ENCODE measurements at places on chromosomes 1 and 21. TPM values are rescaled to one million over a fixed set of nuclear protein-coding genes. Genes with fewer than 3 reads are reported as not detected.

- peak; percentile 80 for DNase-seq
Measured at GRCh38 chr1:155012026-155012546, 9.5 kb downstream of the ZBTB7B start.

DNA sequence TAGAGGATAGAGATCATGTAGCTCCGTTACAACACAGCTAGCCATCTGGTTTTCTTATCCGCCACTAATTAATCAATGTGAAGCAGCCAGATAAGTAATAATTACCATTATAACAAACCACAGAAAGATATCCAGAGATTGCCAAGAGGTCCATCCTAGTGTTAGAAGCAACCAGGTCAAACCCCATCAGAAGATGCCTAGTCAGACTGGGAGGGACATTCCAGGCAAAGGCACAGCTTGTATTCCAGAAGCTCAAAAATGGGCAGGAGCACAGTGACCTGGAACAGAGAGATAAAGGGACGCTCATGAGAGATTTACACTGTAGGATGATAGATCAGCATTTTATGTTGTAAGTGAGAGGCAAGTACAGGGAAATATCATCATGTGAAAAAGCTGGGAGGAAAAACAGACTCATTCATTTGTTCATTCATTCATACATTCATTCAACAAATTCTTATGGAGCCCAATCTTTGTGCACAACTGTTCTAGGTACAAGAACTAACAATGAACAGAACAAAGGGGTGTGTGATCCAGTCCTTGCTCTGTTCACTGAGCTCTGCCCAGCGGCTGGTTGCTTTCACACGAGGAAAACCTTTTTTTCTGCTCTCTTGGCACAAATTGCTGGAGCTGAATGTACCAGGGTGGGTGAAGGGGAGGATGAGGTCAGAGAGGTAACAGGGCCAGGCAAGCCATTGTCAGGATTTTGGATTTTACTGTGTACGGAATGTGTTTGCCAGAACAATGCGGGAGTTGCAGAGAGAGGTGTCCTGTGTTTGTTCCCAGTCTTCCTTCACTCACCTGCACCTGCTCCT, 240.8 kb upstream of the FGGY start:
- no peak for DNase-seq

- DNase-seq = no peak
Measured at GRCh38 chr1:181113059-181113641, 24.6 kb downstream of the IER5 start.

DNA sequence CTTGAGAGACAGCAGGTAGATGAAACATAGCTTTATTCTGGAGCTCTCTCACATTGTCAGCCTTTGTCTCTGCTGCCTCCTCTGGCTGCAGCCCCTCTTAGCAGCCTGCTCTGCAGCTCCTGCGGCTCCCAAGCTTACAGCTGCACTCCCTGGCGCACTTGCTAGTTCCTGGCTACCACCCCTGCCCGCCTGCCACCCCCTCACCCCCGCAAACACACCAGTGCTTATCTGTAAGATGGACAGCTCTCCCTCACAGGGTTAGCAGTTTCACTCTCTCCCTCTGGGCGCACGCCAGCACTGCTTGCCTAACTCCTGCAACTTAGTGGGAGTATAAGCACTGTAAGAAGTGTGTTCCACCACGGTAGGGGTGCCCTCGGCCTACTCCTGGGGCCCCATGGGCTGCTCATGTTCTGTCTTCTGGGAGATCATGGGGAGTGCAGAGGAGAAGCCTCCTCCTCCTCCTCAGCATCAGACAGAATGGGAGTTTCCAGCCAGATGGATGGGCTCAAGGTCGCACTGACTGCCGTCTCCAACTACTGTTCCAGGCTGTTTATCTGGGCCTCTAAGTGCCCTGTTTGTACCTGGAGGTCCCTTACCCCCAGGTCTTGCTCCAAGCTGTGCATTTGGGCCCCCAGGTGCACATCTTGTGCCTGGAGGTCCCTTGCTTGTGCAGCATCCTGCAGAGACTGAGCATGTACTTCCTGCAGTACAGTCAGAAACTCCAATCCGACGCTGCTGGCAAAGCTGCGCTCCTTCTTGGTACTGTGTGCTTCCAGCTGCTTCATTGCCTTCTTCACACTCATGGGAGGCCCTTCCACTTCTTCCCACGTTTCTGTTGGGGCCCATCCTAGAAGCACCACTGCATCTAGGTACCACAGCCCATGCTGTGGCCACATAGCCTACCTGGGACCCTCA, 1388.1 kb downstream of the AMY1C start:
- DNase-seq = peak; percentile 57

- DNase-seq = peak; percentile 73
Measured at GRCh38 chr1:212928323-212929291, 21.7 kb upstream of the VASH2 start.

GRCh38 chr1:43789604-43790550, 82.5 kb downstream of the ST3GAL3 start:
- DNase-seq = no peak

GRCh38 chr1:164857439-164857838, 298.5 kb downstream of the PBX1 start:
- no peak for DNase-seq

- no peak for DNase-seq
Measured at GRCh38 chr1:1901641-1902294, 10.9 kb upstream of the GNB1 start.

- DNase-seq = no peak
Measured at GRCh38 chr1:185846672-185847444, 112.7 kb downstream of the HMCN1 start.

DNA sequence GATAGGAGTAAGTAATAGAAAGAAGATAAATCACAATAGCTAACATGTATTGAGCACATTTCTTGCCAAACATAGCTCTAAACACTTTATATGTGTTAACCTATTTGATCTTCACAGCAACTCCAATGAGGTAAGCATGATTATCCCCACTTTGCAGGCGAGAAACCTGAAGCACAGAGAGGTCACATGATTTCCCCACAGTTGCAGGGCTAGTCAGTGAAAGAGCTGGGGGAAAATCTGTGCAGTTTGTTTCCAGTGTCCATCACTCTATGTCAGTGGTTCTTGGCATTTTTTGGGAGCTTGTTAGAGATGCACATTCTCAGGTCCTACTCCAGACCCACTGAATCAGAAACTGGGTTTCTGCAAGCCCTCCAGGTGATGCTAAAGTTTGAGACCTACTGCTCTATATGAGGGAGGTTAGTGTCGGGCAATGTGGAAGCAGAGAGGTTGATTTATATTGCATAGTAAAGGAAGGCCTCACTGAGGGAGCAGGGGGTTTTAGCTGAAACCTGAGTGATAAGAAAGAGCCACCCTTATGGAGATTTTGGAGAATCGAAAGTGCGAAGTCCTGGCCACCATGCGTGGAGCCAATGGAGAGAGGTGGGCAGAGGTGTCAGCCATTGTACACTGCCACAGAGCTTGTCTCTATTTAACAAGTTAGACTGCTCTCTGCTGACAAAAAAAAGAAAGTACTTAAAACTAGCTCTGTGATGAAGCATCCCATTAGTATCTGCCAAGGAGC, 20.9 kb downstream of the MCOLN3 start:
- peak; percentile 18 for DNase-seq

GRCh38 chr1:40799351-40799867, 15.8 kb downstream of the KCNQ4 start:
- peak; percentile 79 for DNase-seq

- peak; percentile 61 for DNase-seq
Measured at GRCh38 chr1:187264995-187265602, 436.4 kb downstream of the PLA2G4A start.

DNA sequence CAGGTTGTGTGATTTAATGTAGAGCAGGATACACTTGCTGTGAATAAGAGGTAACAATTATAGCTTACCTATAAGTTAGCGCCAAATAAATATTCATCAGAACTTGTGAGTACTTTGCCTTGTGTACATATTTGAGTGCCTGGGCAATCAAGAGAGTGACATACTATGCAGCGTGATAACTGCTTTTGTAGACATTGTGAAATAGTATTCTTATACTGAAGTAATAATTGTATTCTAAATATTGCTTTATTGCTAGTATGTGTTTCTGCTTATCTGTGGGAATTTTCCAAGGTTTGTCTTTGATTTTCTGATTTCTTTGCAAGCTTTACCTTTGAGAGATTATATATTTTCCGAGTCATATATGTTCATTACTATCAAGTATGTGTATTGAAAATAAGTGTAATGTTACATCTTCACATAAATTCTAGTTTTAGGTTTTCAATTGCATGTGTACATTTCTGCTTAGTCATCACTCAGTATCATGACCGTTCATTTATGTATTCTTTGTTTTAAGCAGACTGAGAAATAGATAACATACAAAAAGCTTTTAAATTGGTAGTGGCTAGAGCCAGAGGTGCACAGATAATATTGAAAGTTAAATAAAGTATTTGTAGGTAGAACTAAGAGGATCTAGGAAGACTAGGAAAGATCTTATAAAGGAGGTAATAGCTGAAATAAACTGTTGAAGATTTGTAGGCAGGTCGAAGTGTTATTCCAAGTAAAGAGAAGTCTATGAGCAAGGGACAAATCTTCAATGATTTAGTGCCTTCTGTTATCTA, 19.5 kb downstream of the USP25 start:
- DNase-seq = peak; percentile 31

GRCh38 chr1:218658899-218659298, 313.8 kb downstream of the TGFB2 start:
- no peak for DNase-seq

GRCh38 chr21:18725653-18726052, 322.1 kb upstream of the TMPRSS15 start:
- DNase-seq = no peak

PALMD gene
- total RNA-seq = 32.2 TPM

NPR1 gene
- total RNA-seq = 16.7 TPM

RGS18 gene
- total RNA-seq = 8.1 TPM

ACTL8 gene
- total RNA-seq = not detected

PDZK1IP1 gene
- total RNA-seq = 72.6 TPM
